ENCODE measurements at places on chromosomes 13 and 19. TPM values are rescaled to one million over a fixed set of nuclear protein-coding genes. Genes with fewer than 3 reads are reported as not detected.

DNA sequence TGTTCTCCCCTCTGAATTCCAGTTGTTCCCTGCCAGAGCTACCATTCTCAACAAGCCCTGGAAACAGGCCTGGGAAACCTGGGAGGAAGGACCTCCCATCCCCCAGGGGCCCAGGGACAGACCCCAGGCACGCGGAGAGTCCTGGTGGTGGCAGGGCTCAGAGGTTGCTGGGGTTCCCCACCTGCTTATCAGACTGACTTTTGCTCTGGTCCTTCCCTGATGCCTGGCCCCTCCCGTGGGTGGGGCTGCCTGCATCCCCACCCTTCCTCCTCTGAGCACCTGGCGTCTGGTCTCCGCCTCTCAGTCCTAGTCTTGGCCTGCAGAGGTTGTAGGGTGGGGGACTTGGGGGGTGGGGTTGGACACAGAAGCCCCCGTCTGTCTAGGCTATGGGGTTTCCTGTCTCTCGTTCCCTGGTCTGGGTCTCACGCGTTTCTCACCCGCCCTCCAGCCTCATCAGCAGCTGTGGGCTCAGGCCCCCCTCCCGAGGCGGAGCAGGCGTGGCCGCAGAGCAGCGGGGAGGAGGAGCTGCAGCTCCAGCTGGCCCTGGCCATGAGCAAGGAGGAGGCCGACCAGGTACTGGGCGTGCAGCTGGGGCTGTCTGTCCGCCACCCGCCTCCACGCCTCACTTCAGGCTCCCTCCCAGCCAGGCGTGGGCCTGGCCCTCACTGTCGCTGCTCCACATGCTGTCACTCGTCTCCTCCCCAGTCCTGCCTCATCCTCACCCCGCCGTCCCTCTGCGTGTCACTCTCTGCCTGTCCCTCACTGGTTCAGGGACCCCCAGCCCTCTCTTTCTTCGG, 13.6 kb downstream of the EPN1 start:
- H3K36me3 ChIP-seq = peaks cover 41% of the 10 kb centered on the region
- DNase-seq = no peak
- H3K4me3 ChIP-seq = no peak overlapping the region
- no peaks in the 10 kb centered on the region for H3K27me3 ChIP-seq

DNA sequence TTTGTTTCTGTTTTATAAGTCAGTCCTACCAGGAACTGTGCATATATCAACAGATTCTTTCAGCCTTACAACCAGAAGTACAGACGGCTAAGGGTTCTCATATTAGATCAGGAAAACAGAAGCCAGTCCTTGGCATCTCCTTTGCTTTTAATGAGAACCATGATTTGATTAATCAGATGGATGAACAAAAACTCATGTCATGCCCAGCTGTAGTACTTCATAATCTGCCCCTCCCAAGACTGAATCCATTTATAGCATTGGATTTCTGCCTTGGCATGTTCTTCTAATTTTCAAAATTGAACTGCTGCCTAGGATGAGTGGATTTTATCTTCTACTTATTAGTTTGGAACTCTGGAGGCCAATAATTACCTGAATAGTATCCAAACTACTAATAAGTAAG, 617.2 kb downstream of the SLITRK5 start:
- no peaks in the 10 kb centered on the region for H3K36me3 ChIP-seq
- H3K4me1 ChIP-seq = no peaks in the 10 kb centered on the region
- H3K27ac ChIP-seq = no peak overlapping the region

GRCh38 chr13:79481685-79482052, 714 bp downstream of the NDFIP2 start:
- DNase-seq = peak; percentile 26
- peak overlapping the region; percentile 68 for H3K27ac ChIP-seq
- H3K4me1 ChIP-seq = peaks cover 24% of the 10 kb centered on the region

Gene C1QTNF9B
- total RNA-seq = not detected

DNA sequence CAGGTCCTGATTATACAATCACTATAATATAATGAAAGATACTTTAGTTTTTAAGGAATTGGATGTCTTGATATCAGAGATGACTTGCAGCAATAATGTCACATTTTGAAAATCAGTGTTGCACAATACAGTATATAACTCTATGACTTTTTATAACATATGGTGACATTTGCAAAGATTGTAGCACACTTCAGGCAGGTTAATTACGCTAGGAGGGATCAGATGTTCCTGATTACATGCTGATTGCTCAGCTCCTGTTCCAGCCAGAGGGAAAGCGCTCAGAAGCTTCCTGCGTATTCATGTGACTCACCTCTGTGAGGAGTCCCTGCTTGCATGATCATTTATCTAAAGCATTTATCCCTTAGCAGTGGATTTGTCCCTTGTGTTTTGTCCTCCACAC, 265.6 kb downstream of the GPC5 start:
- no peaks in the 10 kb centered on the region for H3K27me3 ChIP-seq
- DNase-seq = no peak
- H3K4me1 ChIP-seq = no peaks in the 10 kb centered on the region
- H3K4me3 ChIP-seq = no peak overlapping the region
- H3K36me3 ChIP-seq = no peaks in the 10 kb centered on the region

DNA sequence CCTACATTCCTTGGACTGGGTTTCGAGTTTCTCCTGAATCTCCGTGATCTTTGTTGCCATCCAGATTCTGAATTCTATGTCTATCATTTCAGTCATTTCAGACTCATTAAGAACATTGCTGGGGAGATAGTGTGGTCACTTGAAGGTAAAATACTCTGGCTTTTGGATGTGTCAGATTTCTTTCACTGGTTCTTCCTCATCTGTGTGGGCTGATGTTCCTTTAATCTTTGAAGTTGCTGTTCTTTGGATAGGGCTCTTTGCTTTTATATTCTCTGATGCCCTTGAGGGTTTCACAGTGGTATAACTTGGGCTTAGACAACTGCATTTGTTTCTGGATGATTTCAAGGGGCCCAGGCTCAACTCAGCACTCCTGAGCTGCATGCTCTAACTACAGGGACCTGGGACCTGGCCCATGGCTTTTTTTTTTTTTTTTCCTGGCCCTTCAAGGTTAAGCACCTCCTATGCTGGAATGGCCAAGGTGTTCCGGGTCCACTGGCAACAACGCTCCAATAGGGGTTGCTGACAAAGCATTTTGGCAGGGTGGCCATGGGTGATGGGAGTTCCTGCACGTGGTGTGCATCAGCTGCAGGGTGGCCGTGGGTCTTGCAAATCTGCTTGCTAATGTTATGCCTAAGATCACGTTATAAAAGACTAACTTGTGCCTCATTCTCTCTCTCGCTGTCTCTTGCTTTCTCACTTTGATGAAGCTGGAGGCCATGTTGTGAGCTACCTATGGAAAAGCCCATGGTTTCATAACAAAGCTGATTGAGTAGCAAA, 5.9 kb upstream of the SIGLEC7 start:
- H3K27me3 ChIP-seq = no peaks in the 10 kb centered on the region
- no peak for DNase-seq
- no peak overlapping the region for H3K4me3 ChIP-seq
- no peak overlapping the region for H3K27ac ChIP-seq

DNA sequence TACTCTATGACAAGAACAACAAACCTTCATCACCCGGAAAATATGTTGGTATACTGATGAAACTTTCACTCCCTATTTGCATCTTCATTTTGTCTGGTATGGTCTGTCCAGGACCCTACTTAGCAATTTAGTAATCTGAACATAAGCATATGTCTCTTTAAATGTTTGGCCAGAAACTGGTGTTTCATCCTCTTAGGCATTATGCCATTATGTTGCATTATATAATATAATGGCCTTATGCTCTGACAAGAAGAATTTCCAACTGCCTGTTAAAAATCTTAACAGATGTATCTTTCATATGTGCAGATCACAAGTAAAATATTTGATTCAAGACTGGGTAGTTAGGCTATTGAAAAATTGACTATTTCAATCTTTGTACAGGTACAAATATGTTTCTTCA, 610.6 kb upstream of the PRR20A start:
- no peak for DNase-seq
- no peak overlapping the region for H3K27ac ChIP-seq
- no peak overlapping the region for H3K4me3 ChIP-seq
- H3K4me1 ChIP-seq = no peaks in the 10 kb centered on the region
- no peaks in the 10 kb centered on the region for H3K36me3 ChIP-seq

DNA sequence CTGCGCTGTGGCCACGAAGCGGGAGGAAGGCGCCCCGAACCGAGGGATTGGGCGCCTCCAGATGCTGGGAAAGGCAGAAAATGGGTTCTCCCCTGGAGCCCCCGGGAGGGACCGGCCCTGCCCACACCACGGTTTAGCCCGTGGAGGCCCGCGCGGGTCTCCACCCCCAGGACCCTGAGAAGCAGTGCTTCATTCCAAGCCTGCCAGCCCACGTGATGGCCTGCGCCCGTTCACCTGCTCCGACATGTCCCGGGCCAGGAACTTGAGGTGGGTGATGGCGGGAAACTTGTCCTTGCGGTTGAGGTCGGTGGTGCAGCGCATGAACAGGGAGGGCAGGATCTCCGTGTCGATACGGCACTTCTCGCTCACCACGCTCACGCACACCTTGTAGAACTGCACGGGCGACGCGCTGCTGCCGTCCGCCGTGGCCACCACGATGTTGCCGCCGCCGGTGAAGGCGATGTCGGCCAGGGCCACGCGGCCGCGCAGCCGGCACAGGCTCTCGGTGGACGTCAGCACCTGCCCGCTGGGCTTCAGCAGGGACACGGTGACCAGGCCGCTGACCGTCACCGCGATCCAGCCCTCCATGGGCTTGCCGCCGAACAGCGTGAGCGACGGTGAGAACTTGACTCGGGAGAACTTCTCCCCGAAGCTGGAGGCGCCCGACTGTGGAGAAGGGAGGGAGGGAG, 7.3 kb downstream of the MED16 start:
- H3K4me1 ChIP-seq = peaks cover 4% of the 10 kb centered on the region
- H3K4me3 ChIP-seq = no peak overlapping the region
- H3K27ac ChIP-seq = no peak overlapping the region
- peaks cover 14% of the 10 kb centered on the region for H3K36me3 ChIP-seq
- DNase-seq = no peak

Gene RFPL4A
- not detected for total RNA-seq

- no peak overlapping the region for H3K27ac ChIP-seq
- no peaks in the 10 kb centered on the region for H3K36me3 ChIP-seq
- no peak overlapping the region for H3K4me3 ChIP-seq
- H3K27me3 ChIP-seq = no peaks in the 10 kb centered on the region
- peaks cover 13% of the 10 kb centered on the region for H3K4me1 ChIP-seq
Measured at GRCh38 chr13:95298169-95298965, 2.9 kb downstream of the ABCC4 start.

DNA sequence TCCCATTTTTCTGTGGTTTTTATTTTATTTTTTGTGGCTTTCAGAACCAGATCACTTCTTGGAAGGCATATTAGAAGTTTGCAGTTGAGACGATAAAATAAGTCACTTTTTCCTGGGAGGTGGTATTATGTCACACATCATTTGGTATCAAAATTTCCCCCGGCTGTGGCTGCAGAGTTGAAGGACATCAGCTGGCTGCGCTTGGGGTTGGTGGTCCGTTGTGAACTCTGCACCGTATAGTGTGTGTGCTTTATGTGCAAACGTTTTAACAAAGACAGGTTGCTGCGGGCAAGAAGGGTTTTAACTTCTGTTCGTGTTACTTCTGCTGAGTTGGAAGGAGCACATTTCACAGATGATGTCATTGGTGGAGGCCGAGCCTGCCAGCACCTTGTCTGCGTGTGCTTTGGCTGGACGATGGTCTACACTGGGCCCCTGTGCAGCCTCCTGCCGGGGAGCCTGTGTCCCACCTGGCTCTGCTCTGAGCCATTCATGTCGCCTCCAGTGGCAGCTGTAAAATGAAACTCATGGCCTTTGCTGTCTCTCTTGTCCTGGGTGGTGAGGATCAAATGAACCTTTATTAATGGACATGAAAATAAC, 9.6 kb downstream of the ATP11A start:
- H3K36me3 ChIP-seq = no peaks in the 10 kb centered on the region
- no peak for DNase-seq

Gene VAV1
- 52.9 TPM for total RNA-seq

Measured in CD8-positive, alpha-beta memory T cell (primary cell).